ENCODE measurements at places on chromosomes 7 and 10.

- DNase-seq = no peak
These were observed 36.6 kb upstream of the ZMIZ2 start for GRCh38 chr7:44712012-44712411.

- DNase-seq = no peak
These were observed at the start of gene SFTPD for GRCh38 chr10:79948976-79949722. Gene SFTPD, minus strand, starts transcription at chr10:79949105. Its CDS starts 2,446 bp downstream, at chr10:79946659.

- DNase-seq = no peak
These were observed 98.0 kb downstream of the KAT6B start for GRCh38 chr10:74924251-74924963.

DNA sequence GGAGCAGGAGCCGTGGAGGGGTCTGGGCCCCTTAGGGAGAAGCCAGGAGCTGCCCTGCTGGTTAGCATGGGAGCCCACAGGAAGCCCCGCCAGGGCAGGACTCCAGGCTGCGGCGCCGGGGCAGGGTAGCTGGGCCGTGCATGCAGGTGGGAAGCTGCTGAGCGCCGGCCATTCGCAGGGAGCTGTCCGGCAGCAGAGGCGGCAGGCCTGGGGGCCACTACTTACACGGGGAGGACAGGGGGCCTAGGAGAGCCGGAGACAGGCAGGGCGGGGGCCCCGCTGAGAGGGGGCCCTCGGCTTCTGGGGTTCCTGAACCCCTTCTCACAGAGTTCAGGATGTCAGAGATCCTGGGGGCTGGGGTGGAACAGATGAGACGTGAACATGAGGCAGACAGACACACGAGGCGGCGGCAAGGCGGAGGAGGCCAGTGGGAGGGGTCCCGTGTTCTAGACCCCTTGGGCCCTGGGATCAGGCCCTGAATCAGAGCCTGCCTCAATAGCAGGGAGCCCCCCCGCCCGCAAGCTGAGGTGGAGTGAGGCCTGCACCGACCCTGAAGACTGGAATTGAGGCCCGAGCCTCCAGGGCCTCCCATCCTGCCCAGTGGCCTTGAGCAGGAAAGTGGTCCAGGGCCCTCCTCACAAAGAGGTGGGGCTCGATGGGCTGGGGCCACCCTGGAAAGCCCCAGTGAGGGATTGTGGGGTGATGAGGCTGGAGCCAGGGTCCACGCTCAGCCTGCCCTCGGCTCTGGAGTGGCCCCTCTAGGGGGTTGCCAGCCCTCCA, 28.0 kb downstream of the YKT6 start:
- no peak for DNase-seq

- no peak for DNase-seq
These were observed 32.2 kb upstream of the EXOC6 start for GRCh38 chr10:92816091-92816531.

GRCh38 chr7:1729773-1730172, 59.7 kb downstream of the ELFN1 start:
- no peak for DNase-seq

DNA sequence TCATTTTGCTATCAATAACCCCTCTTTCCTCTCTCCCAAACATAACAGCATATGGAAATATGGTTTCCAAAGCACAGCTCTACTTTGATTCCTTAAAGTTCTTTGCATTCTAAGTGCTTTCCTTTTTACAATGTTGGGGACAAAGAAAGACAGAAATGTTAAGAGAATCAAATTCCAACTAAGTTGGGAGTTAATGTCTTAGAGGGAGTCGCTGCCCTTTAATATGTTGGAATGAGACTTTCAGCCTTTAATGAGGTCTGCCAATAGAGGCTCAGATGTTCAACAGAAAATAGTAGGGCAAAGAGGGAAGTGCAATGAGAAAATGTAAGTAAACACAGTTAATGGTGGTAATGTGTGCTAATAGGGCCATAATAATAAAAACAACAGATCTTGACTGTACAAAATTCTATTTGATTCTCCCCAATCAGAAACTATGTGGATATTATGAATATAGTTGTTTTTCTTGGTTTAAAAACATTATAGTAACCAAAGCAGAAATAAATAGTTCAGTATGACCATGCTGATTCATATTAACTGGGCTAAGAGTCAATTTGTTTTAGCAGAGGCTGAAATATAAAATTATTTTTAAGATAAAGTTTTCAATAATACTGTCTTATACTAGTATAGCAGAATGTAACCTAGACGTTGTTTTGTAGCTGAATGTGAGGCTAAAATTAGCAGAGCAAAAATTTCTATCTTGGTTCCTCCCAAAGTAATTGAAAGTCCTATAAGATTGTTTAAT, 10.3 kb downstream of the HYCC1 start:
- no peak for DNase-seq

DNA sequence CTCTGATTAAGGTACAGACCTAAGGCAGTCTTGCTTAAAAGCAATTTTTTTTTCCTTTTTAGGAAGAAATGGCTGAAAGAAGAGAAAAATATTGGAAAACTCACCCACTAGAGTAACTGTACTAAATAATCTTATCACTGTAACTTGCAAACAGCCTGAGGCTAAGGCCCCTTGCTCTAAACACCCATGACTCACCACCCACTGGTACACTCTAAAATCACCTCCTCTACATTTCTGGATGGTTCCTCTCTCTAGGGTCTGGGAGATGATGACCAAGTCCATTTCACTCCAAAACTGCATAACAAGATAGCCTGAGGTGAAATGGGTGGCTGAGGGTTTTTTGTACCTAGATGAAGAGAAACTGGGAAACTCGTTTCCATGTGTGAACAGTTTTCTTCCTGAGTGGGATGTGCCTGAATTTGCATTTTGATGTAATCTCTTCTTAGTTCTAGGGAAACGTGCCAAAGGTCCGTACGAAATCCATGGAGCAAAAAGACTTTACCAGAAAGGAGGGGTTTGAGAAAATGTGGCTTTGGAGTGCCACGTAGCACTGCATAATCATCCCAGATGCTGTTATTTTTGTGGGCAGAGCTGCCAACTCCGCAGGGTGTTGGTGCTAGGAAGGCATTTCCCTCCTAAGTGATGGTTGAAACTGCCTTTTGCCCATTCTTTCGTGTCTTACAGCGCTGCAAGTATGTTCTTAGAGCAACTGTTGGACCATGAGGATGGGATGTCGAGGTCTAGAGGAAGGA, 113.5 kb upstream of the C10orf90 start:
- DNase-seq = no peak

- DNase-seq = no peak
These were observed 9.6 kb upstream of the NDUFB2 start for GRCh38 chr7:140686921-140687320.

DNA sequence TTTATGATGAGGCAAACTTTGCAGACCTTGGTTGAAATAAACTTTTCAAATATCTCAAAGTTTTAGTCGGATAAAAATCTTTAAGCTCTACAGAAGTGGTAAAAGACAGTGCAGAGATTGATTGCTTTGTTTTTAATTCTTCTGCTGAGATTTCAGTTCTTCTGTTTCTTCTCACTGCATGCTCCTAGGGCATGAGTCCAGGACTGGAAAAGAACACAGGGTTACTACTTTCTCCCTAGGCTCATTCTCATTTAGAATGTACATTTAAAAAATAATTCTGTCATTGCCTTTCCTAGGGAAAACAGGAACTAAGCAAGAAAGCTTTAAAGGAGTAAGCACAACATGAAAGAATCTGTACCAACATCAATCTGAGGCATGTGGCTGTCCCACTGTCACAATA, 256.7 kb upstream of the DGKB start:
- no peak for DNase-seq

- no peak for DNase-seq
These were observed 3.2 kb upstream of the JCAD start for GRCh38 chr10:30062582-30062981.

- DNase-seq = no peak
These were observed 53.1 kb upstream of the DPYSL4 start for GRCh38 chr10:132133449-132134240.

- DNase-seq = no peak
These were observed 34.5 kb upstream of the EGR2 start for GRCh38 chr10:62850646-62851045.

- DNase-seq = no peak
These were observed 43.3 kb upstream of the EZH2 start for GRCh38 chr7:148927123-148928045.

DNA sequence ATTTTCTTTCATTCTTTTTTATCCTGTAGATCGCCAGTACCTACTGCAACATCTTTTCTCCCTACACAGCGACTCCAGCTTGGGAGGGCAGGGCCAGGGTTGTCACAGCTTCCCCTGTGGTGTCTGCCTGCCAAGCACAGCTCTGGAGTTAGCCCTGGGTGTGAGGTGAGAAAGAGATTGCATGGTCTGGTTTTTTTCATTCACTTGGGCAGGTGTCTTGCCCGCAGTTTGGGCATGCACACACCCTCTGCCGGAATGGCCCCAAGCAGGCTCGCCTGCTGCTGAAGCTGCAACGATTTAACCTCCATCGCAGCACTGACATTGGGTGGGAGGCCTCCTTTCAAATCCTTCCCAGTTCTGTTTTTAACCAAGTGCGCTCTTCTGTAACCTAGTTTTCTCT, 132.8 kb downstream of the WNT2 start:
- no peak for DNase-seq

DNA sequence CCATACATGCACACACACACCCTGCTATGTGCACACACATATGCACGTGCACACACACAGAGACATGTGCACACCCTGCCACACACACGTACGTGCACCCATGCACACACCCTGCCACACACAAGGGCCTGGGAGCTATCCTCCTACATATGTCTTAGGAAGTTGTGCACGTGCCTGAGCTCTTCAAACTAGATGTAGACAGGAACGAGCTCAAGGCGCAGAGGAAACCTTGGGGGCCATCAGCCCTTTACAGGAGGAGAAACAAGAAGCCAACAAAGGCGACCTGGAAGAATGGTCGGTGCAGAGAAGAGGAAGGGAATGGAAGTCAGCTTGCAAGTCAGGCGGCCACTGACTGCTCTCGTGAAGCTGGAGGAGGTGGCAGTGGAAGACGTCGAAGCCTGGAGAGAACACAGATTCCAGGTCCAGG, 58.7 kb downstream of the AOC1 start:
- no peak for DNase-seq

DNA sequence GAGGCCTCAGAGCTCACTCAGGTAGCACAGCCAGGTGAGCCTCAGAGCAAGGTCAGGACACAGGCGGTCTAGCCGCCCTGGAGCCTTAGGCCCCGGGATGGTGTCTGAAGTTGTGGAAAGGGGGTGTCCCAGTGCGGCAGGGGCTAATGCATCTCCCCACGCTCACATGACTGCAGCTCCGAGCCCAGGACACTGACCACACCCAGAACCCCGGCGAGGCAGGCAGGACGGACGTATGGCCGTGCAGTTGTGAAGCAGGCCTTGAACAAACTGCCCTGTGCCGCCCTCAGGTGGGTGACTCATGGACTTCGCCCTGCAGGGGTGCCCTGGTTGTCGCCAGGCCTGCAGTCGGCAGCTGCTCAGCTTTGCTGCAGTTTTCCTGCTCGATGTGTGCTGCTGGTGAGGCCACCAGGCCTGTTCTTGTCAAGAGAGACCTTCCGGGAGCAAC, 5.0 kb upstream of the PRKAR1B start:
- no peak for DNase-seq

- peak; percentile 58 for DNase-seq
These were observed 43.4 kb downstream of the PRF1 start for GRCh38 chr10:70558871-70559810.

GRCh38 chr10:119115926-119116325, 12.0 kb downstream of the DENND10 start:
- no peak for DNase-seq

DNA sequence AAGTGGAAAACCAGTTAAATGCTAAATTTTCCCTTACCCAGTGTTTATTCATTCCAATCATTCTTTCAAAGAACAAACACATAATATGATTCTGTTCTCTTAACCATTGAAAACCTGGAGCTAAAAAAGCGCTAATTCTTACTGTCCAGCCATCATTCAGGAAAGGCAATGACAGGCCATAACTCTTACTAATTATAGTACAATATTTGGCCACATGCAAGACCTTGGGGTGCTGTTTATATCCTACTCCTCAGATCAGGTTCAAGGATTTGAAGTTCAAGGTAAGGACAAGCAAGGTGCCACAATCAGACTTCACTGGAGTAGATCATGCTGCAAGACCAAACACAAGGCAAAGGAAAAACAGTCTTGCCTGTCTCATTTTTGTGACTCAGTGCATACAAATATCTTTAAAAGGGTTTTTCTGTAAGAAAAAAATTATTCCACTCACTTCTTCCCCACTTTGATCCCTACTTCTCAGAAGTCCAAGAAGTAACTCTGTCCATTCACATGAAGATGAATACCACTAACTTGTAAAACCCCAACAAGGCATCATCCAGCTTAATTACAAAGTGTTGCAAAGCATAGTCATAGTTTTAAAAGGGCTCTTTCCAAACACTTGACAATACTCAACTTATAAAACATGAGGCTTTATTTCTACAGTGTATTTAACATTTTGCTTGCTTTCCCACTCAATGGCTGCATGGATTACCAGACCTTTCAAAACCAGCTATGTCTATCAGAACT, 153.0 kb downstream of the DOCK4 start:
- no peak for DNase-seq

DNA sequence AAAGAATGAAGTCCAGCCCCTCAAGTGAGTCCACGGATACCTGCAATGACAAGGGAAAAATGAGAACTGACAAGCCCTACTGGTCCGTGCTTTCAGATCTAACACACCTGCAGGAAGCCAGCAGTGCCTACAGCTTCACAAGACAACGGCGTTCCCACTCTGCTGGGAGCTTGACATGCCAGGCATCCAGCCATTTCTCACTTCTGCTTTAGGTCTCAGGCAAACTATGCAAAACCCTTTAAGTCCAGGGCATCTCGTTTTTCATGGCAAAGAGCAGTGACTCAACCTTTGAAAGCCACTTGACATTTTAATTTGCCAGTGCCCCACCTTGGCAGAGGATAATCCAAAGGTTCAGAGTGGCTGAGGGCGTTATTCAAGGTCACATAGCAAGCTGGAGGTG, 49.1 kb upstream of the GPAM start:
- DNase-seq = no peak

GRCh38 chr10:117175215-117175900, 21.9 kb upstream of the KCNK18 start:
- DNase-seq = no peak

DNA sequence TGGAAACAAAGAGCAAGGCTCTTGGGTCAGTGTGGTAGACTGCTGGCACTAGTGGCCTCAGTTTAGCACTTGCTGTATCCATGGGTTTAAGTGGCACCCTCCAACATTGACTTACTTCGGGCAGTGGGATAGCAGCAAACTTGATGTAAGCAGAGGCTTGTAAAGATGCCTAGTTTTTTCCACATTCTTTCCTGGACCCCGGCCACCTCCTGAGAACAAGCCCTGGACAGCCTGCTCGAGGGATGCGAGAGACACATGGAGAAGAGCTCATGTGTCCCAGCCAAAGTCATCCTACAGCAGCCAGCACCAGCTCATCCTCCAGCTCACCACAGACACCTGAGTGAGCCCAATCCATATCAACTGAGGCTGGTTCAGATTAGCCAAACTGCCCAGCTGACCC, 142.7 kb upstream of the PCBD1 start:
- no peak for DNase-seq

GRCh38 chr10:72483471-72483870, 128.8 kb upstream of the DNAJB12 start:
- no peak for DNase-seq
